ENCODE measurements at places on chromosomes 11 and 22.

GRCh38 chr22:38401336-38402084 lies 53.5 kb downstream of the KCNJ4 start:
- peak; percentile 46 for DNase-seq

DNA sequence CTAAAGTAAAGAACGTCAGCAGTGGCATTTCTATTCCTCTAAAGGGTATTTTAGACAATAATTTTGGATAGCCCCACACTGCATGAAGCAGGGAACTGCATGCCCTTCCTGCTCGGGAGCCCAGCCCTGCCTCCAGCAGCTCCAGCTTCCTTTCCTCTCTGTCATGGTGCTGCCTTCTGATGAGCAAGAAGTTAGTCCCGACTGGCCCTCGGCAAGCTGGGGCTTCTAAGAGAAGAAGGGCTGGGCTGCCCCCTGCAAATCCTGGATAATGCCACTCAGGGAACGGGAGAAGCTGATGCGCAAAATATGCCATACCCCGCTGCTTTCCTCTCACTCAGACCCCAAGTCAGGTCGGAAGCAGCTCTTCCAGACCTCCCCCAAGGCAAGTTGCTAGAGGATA lies 296.4 kb downstream of the ETS1 start:
- DNase-seq: no peak

DNA sequence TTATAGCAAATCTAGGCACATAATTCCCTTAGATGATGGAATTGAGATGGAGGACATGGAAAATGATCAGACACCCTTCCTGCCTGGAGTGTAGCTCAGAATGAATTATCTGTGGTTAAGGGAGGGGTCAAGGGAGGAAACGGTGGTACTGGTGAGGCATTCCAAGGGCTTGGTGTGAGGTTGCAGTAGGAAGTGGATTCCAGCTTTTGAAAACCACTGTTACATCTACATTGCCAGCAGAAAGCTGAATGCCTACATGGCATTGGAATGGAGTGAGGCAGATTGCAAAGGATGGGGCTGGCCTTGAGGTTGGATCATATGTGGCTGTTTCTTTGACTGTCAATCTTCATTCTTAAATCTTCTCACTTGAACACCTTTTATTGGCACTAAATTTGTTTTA lies 684.4 kb downstream of the NTM start:
- DNase-seq: no peak

DNA sequence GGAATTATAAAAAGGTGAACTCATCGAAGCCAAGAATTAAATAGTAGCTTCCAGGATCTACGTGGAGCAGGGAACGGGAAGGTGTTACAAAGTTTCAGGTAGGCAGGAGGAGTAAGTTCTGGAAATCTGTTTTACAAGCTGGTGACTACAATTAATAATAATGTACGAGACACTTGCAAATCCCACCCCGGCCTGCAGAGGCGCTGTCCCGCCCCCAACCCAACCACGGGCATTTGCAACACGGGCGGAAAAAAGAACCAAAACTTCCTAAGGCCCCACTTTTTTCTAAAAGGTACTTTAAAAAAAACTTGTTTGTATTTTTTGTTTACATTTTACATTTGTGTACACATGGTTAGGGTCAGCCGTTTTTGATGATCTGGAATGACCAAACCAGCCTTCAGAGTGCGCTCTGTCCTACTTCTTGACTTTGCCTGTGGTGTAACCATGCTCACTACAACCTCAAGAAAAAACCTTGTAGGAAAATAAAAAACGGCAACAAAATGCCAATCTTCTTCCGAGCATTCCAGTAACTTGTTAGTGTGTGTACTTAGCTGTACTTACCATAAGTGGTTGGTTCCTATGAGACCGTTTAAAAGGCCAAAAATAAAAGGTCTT lies 449.6 kb upstream of the B3GAT1 start:
- no peak for DNase-seq

GRCh38 chr11:94924612-94925011 lies 48.7 kb downstream of the CWC15 start:
- DNase-seq: no peak

DNA sequence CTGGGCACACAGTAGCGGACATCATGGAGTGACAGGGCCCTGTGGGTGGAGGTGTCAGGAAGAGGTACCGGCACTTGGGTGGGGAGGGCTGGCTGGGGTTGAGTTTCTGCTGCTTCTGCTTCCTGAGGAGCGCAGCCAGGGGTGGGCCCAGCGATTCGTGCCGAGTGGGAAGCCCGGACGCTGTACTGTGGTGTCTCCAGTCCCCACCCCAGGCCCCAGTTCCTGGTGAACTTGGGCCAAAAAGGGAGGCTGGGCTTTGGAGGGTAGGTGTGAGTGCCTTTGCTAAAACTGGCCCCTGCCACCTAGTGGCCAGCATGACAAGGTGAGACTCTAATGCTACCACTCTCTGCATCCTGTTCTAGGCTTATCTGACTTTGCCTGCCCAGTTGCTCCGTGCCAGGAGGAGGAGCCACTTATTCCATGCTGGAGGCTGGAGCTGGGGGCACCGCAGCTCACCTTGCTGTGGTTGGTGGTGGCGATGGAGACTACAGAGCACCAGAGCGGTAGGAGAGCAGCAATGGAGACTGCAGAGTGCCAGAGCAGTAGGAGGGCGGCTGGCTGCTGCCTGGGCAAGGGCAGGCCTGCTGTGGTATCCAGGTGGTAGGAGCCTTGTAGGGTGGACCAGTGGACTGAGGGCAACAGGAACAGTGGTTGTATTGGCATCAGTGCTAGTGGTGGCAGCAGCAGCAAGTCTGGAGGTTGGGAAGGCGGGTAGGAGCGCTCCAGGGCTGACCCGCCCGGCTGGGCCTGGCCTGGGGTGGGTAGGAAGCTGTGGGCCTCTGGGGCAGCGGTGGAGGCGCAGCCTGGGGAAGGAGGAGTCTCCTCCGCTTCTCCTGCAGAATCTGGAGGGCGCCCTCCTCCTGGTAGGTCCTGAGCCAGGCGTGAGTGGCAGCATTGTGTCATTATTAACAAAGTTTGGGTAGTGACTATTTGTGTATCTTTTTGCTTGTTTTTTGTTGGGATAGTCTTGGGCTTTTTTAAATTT lies 2.2 kb upstream of the RFPL2 start:
- no peak for DNase-seq

DNA sequence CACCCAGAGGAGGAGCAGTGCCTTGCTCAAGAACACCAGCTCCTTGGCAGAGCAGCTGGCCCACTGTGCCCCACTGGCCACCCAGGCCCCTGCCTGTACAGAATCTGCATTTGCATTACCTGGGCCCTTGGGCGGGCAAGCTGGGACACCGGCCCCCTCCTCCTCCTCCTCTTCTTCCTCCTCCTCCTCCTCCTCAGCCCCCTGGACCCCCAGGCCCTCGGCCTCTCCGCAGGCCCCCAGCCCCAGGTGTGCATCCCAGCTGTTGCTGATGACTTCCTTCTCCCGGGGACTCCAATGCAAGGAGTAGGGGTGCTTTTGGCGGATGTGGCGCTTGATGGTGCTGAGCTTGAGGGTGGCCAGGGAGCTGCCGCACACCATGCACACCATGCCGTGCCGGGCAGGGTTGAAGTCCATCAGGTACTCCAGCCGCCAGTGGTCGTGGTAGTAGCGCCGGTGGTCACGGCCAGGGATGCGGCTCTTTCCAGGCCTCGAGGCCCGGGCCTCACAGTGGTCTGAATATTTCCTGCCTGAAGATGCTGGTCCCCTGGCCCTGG lies 2.8 kb downstream of the ZFTA start:
- peak; percentile 50 for DNase-seq

DNA sequence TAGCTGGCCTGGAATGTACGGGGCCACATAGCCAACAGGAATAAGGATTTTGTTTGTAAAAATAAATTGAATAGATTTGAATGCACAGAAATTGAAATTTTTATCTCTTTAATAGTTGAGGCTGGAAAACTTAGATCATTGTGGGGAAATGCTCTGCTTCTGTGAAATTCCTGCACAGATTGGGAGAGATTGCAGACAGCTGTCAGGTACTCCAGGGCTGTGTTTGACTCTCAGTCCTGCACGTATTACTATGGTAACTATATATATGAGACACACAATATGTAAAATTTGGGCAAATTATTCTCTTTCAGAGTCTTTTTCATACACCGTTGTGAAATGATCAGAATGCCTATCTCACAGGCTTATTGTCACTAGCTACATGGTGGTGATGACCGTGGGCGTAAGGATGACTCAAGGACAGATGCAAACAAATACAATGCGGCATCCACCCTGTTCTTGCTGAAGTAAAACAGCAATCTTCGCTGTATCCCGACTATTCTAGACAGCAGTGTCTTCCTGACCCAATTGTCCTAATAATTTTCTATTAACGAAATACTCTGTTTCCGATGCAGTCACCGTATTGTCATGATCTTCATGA lies 79.4 kb downstream of the ZC3H12C start:
- no peak for DNase-seq

All from ecto neural progenitor cell (in vitro differentiated cells).